ENCODE measurements at places on chromosomes 1 and 21.
A peak's percentile ranks its signal among the peaks of the same experiment; 100 is the strongest.

DNA sequence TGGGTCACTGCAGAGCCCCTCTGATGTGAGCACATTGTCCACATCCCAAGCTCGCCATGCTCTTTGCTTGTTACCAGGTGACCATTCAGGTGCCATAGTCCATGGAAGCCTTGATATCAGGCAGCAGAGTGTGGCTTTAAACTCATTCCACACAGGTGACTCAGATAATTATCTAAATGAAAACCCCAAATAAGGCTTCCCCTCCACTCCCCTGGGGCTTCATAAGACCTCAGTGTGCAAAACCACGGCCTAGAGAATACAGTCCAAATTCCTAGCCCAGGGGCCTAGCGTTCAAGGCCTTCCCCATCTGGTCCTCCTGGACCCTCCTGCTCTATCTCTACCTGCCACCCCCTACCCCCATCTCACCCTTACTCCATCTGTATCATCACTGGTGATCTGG, 97.1 kb downstream of the ARHGEF10L start:
- no peak for DNase-seq

GRCh38 chr1:54481201-54481884, 66.7 kb upstream of the ACOT11 start:
- DNase-seq = no peak

DNA sequence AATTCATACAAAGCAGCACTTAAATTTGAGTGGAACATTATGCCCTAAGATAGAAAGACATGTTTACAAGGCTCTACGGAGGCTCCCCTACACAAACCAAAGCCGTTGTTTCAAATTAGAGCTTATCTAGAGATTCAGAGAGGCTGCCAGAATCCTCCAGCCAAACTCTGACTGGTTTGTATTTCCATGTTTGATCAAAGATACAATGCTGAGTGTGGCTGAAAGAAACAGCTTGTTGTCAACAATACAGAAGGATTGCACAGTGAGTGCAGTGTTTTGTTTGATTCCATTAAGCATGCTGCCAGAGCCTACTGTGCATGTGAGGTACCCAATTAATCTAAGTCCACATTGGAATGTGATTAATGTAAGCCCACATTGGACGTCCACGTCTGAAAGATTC, 402.7 kb downstream of the DISC1 start:
- no peak for DNase-seq

DNA sequence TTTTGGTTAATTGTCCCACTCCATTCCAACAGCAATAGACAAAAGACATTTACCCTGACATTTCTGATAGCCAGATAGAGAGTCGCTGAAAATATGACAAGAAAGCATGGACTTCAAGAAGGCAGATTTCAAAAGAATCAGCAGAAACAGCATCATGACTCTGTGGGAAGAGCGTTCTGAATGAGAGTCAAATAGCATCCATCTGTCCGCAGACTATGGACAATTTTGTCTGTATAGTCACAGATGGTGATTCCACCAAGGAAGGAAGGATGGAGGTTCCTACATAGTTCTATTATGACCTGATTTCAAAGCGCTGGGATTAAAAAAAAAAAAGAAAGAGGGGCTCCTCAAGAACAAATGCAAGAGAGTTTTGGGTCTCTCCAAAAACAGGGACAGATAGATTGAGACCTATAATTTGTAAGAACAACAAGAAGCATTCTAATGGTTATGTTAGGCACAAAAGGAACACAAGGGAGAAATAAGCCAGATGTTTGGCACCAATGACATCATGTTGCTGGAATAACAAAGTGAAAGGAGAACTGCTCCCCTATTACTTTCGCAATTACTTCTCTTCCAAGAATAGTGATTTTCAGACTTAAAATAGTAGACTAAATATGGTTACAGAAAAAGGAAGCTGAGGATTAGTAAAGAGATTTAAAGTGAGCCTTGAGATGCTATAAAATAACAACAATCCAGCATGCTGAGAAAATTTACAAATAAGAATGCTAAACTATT, 28.5 kb downstream of the NIBAN1 start:
- no peak for DNase-seq

DNA sequence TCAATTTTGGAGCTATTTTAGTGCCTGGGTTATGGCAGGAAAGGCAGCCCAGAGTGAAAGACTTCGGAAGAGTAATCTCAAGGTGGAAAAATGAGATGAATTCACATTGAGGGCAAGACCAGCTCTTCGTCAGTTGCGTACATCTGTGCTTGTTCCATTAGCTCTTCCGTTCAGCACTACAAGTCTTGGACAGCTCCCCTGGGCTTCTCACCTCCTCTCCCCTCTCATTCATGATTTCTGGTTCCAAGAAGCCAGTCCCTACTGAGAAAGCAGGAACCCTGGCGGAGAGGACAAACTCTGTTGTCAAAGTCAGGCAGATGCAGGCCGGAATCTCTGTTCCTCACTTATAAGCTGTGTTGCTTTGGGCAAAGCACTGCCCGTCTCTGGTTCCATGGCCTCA, 76.5 kb downstream of the ACTL8 start:
- no peak for DNase-seq

- no peak for DNase-seq
Measured at GRCh38 chr1:93111561-93111960, 32.5 kb downstream of the MTF2 start.

DNA sequence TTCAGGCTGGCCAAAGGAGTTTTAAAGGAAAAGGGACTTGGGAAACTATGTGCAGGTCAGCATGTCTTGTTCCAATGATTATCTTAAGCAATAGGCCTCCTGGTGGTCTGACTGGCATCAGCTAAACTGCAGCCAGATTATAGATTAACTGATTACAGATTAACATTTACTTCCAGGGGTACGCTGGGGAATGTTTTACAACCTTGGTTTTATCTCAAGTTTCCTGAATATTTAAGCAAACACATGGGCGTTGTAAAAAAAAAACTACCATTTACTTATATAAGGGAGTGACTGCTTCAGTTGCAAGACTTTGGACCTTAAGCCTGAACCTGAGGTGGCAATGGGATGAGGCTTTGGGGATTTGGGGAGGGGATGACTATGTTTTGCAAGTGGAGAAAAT, 600.6 kb upstream of the B3GALT2 start:
- no peak for DNase-seq

- no peak for DNase-seq
Measured at GRCh38 chr1:43622471-43622870, 27.5 kb upstream of the KDM4A start.

DNA sequence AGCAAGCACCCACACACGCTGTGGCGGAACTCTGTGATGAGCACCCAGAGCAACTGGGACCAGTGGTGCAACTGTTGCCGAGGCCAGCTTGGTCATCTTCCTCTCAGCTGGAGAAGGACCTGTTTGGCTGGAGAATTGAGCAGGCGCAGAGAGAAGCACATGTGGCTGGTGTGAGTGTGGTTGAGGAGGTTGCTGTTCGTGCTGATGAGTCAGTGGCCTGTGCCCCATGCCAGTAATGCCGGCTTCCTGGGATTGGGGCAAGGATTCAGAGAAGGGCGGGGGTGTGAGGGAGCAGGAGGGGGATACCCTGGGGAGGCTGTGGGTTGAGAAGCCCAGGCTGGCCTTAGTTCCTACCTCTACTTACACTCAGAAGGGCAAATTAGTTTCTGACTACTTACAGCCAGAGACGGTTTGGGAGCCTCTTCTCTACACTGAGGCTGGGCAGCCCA, 57.5 kb upstream of the EPS8L3 start:
- no peak for DNase-seq

- DNase-seq = no peak
Measured at GRCh38 chr1:8821084-8821483, 3.6 kb upstream of the RERE start.

- DNase-seq = no peak
Measured at GRCh38 chr21:26199456-26199855, 28.9 kb upstream of the APP start.

DNA sequence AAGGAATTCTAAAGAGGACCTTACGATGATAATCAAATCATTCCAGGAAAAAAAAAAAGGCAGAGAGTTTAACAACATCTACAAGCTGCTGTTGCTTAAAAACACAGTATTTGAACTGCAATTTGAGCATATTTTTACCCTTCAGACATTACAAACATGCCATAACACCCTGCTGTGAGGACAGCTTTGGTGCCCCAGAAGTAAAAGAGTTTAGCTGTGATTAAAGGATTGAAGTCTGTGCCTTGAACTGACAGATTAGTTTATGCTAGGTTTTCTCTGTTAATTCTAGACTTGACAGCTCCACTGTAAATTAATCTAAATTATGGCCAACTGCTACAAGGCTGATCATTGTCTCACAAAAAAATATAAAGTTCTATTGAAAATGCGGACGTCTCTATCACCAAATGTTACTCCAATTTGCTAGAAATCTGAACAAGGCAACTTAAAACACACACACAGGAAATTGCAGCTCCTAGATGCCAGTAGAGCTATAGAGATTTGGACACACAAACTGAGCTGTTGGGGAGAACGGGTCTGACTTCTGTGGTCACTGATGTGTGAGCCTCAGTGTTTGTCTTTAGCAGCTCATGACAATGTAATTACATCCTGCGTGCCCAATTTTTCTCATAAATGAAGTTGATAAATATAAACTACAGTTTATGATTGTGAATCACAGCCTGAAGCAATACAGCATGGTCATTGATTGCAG, 217.9 kb downstream of the NTNG1 start:
- DNase-seq = no peak

DNA sequence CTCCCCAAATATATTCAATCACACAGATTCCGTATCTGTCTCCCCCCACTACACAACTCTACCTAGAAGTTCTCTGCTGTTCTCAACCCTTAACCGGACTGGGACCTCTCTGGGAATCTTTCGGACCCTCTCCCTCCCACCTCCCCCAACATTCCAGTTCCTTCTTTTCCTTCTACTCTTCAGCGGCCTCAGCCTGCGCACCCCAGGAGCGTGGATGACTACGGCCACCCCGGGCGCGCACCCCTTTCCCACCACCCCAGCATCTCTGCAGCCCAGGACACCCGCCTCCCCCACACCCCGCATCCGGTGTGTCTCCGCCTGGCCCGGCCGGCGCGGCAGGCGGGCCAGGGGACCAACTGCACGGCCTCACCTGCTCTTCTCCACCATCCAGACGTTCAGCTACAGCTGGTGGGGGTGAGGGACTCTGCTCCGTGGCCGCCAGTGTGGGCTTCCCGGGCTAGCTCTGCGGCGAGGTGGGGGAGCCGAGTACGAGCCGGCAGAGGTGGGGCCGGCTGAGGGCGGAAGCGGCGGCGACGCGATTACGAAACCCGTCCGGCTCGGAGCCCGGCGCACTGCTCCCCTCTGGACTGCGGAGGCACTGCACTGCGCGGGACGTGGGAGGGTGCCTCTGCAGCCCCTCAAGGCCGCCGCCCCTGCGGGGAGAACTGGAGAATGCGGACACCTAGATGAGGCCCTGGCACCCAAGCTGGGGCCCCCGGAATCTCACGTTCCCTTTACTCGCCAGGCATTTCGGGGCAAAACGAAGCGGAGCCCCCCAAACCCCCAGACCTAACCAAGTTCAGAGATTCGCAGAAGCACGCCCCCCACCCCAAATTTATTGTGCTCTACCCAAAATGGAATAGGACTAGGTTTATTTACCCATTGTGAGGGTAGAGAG, at the start of gene CDC42SE1:
Gene CDC42SE1, minus strand, starts transcription at position 514 of the 898 bp plus-strand sequence. CDS start 3,892 bp downstream, outside the sequence.
- peak; percentile 69 for DNase-seq

- DNase-seq = no peak
Measured at GRCh38 chr1:192100686-192101468, 57.4 kb upstream of the RGS18 start.

- no peak for DNase-seq
Measured at GRCh38 chr1:31796707-31797106, 19.1 kb downstream of the SPOCD1 start.

DNA sequence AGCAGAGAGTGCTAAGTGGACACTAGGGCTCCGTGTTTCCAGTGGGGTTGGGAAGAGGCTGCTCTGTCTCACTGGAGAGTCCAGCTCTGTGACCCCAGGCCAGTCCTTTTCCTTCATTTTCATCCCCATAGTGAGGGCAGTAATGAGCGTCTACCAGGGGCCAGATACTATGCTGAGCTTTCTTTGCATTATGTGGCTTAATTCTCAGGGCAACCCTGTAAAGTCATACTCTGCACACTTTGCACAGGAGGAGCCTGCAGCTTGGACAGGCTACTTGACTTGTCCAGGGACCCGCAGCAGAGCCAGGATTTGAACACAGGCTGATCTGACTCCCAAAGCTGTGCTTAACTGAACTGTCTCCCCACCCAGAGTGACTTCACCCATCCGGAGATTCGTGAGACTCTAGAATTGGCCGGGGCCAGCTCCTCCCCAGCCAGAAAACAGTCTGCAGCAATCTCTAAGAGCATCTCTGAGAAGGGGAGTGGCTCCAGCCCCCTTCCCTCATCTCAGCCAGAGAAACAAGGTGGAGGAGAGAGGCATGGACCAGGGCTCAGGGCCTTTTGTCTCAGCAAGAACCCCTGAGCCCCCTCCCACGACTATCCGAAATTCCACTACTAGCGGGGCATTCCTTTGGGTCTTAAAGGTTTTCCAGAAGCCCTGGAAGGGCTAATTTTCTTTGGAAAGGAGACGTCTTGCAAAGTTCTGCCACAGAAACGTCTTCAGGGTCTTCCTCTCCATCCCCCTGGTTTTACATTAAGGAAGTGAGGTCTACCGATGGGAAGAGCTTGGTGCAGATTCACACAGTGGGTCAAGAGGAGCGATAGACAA, 866 bp upstream of the FNDC5 start:
- DNase-seq = no peak

DNA sequence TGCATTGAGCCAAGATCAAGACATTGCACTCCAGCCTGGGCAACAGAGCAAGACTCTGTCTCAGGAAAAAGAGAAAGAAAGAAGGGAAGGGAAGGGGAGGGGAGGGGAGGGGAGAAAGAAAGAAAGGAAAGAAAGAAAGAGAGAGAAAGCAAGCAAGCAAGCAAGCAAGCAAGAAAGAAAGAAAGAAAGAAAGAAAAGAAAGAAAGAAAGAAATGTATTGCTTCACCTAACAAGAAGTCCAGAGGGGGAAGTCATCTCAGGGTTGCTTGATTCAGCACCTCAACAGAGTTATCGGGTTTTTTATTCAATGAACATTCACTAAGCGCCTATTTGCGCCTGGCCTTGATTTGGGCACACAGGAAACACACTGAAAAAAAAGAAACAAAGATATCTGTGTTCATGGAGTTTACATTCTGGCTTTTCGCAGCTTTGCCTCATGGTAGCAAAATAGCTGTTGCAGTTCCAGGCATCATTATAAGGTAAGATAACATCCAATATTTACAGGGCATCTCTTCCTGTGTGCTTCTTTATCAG, 8.2 kb upstream of the RCSD1 start:
- DNase-seq = no peak

DNA sequence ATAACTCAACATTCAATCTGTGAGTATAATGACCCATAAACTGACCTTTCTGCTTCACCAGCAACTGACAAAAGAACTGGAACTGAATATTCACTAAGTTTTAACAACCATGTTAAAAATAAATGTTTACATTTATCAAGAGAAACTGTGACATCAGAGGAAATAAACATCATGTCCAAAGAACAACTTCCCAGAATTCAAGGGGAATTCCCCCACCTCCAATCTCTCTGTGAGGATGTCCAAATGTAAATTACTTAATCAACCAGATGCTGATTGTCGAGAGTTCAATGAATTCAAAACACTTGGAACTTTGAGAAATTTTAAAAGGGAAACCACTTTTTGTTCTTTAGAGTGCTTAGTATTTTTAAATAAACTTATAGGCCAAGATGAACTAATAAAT, 365.6 kb upstream of the ADGRL2 start:
- DNase-seq = no peak

- DNase-seq = no peak
Measured at GRCh38 chr1:56297208-56297607, 282.2 kb downstream of the PLPP3 start.
